ENCODE measurements at places on chromosomes 4 and X. TPM values are rescaled to one million over a fixed set of nuclear protein-coding genes. Genes with fewer than 3 reads are reported as not detected.

ZNF157 gene
- not detected for total RNA-seq

NHSL2 gene
- total RNA-seq: 0.37 TPM

PNCK gene
- total RNA-seq: 0.13 TPM

RAB41 gene
- not detected for total RNA-seq

ANTXR2 gene
- 4.1 TPM for total RNA-seq

DRP2 gene
- total RNA-seq: 0.06 TPM

RENBP gene
- 0.09 TPM for total RNA-seq

RHOXF1 gene
- not detected for total RNA-seq

TLR2 gene
- 0.20 TPM for total RNA-seq

MAGEC3 gene
- not detected for total RNA-seq

VCX3B gene
- not detected for total RNA-seq

JADE1 gene
- 18.3 TPM for total RNA-seq

CT45A2 gene
- not detected for total RNA-seq

GYPA gene
- total RNA-seq: not detected

ZNF732 gene
- total RNA-seq: not detected

DGKK gene
- total RNA-seq: not detected

CRMP1 gene
- 3.9 TPM for total RNA-seq

ABLIM2 gene
- 4.5 TPM for total RNA-seq

PPP3CA gene
- 26.3 TPM for total RNA-seq

GLOD5 gene
- not detected for total RNA-seq

SERPINA7 gene
- total RNA-seq: not detected

LGI2 gene
- 0.07 TPM for total RNA-seq

EMCN gene
- total RNA-seq: not detected

SMR3B gene
- not detected for total RNA-seq

APELA gene
- not detected for total RNA-seq

ARX gene
- total RNA-seq: 0.39 TPM

TLR8 gene
- not detected for total RNA-seq

AP1S2 gene
- total RNA-seq: 17.9 TPM

NLGN4X gene
- 0.02 TPM for total RNA-seq

ARMCX1 gene
- 0.33 TPM for total RNA-seq

HPF1 gene
- total RNA-seq: 19.4 TPM

ZCCHC18 gene
- total RNA-seq: 0.17 TPM

MAOB gene
- total RNA-seq: 0.25 TPM

BST1 gene
- total RNA-seq: 17.1 TPM

CHRDL1 gene
- total RNA-seq: not detected

GIMD1 gene
- total RNA-seq: not detected

EVC2 gene
- 2.3 TPM for total RNA-seq

CFAP47 gene
- not detected for total RNA-seq

SPANXD gene
- total RNA-seq: not detected

THOC2 gene
- 42.4 TPM for total RNA-seq

TEX13C gene
- total RNA-seq: not detected

WNK3 gene
- 0.05 TPM for total RNA-seq

CT47B1 gene
- total RNA-seq: not detected

FAM9B gene
- total RNA-seq: not detected

ENOPH1 gene
- 32.7 TPM for total RNA-seq

SPP1 gene
- 152 TPM for total RNA-seq

PNMA3 gene
- total RNA-seq: 0.14 TPM

TMEM35A gene
- total RNA-seq: not detected

All from A549 treated with GW870086 at 1 μM for 4 hours (cell line).